ENCODE measurements at places on chromosomes 3 and 15.
A peak's percentile ranks its signal among the peaks of the same experiment; 100 is the strongest.

DNA sequence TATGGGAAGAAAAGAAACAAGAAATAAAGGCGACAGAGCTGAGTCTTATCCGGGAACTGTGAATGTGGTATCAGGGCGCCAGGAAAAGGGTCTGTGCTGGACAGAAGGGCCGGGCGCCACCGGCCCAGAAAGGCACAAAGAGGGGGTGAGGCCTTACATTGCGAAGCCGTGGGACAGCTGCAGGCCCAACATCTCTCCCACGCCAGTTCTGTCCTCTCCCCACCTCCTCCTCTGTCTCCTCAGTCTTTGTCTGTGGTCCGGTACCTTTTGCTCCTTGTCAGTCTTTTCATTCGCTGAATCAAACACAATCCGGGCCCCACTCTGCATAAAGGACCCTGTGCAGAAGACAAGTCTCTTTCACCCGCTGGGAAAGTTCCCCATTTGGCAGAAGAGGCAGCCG is 81.8 kb downstream of the LRIG1 start:
- no peak for DNase-seq

- no peak for DNase-seq
These were observed 37.1 kb downstream of the PHC3 start for GRCh38 chr3:170144437-170144843.

GRCh38 chr3:178054471-178054870 is 481.8 kb upstream of the KCNMB2 start:
- DNase-seq, result no peak

DNA sequence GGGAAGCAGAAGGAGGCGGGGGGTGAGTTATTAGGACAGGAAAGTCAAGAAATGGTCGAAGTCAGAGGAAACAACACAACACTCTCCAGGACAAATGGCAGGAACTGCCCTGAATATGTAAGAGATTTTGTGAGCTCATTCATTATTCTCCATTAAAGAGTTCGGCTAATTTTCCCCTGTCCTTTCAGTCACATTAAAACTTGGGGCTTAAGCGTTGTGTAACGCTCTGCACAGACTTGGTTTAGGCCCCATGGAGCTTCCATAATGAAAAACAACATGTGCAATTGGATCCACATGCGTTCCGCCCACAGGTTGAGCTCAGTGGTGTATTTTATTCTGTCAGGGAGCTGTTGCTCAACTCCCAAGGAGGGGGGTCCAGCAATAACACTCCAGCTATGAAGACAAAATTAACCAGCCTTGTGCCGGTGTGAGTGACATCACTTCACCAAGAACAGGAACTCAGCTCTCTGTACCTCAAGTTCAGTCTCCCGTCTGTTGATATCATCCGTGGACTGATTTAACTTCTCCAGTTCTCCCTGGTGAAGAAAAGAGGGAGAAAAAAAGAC is 2.3 kb downstream of the SH3BP5 start:
- DNase-seq, result no peak

DNA sequence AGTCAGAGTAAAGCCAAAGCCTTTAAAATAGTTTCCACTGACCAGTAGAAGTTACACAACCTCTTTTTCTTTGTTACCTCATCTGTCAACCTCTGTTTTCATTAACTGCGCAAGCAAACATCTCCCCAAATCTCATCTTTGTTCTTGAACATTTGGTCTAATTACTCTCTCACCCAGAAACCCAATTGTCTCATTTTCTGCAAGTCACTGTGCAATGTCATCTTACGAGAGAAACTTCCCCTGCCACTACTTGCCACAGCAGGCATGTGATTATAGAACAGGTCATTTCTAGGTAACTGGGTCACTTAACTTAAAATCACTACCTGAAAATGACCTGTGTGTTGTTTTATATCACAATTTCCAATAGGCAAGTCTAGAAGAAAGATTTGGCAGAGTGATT is 159.4 kb downstream of the SI start:
- DNase-seq, result no peak

DNA sequence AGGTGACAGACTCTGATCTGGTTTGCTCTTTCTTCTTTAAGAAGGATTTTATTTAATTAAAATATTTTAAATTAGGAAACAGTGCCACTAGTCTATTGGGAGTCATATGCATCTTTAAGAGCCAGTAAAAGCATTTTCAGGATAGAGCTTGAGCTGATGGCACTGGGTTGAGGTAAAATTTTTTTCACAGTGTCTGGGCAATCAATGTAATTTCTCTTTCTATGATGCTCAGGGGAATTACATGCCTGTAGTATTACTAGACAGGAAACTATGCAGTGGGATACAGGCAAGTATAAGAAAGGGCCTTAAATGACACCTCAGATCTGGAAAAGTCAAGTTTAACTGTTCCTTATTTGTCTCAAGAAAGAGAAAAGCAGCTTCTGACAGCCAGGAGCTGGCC is 76.4 kb downstream of the GAP43 start:
- no peak for DNase-seq

- DNase-seq, result no peak
These were observed 511.6 kb upstream of the MDFIC2 start for GRCh38 chr3:70824078-70824477.

GRCh38 chr15:62517541-62517940 is 352.5 kb upstream of the C2CD4B start:
- no peak for DNase-seq

GRCh38 chr15:87477737-87478686 is 778.5 kb downstream of the NTRK3 start:
- DNase-seq, result peak; percentile 72

GRCh38 chr3:40745381-40746106 is 220.8 kb downstream of the ZNF621 start:
- no peak for DNase-seq

DNA sequence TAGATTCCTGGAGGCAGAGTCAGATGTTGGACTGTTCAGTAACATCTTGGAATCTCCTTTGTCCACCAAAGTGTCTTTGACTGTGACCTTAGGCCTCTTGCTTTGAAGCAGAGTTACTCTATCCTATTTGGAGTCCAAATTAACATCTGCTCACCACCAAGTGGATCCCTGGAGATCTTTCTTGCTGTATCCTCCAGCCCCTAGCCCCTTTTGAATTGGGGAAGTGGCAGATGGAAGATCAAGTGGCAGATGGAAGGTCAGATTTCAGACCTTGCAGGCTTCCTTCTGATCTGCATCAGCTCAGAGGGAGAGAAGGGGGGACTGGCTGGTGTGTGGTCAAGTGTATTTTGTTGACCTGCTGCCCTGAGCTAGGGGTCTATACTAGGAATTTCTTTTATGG is 125.0 kb upstream of the ROPN1 start:
- DNase-seq, result no peak

DNA sequence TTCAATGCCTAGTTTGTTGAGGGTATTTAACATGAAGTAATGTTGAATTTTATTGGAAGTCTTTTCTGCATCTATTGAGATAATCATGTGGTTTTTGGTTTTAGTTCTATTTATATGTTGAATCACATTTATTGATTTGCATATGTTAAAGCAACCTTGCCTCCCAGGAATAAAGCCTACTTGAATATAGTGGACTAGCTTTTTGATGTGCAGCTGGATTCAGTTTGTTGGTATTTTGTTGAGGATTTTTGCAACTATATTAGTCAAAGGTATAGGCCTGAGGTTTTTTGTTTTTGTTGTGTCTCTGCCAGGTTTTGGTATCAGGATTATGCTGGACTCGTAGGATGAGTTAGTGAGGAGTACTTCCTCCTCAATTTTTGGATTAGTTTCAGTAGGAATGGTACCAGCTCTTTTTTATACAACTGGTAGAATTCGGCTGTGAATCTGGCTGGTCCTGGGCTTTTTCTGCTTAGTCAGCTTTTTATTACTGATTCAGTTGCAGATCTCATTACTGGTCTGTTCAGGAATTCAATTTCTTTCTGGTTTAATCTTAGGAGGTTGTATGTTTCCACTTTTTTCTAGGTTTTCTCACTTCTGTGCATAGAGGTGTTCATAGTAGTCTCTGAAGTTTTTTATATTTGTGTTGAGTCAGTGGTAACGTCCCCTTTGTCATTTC is 209.8 kb upstream of the RBMS3 start:
- no peak for DNase-seq

DNA sequence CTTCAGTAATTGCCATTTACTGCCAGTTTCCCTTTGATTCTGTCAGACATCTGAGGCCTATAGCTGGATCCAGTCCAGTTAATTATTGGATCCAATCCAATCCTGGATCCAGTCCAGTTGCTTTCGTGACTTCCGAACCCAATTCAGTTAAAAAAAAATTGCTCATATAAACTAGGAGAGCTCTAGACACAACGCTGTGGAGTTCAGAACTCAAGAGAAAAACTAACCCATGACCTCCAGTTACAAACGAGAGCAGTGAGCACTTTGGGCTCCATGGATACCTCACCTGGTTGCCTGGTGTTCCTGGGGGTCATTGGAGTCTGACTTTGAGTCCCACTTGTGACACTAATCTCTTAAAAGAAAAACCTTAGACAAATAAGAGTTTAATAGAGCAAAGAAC is 269.8 kb downstream of the THSD4 start:
- peak; percentile 23 for DNase-seq

DNA sequence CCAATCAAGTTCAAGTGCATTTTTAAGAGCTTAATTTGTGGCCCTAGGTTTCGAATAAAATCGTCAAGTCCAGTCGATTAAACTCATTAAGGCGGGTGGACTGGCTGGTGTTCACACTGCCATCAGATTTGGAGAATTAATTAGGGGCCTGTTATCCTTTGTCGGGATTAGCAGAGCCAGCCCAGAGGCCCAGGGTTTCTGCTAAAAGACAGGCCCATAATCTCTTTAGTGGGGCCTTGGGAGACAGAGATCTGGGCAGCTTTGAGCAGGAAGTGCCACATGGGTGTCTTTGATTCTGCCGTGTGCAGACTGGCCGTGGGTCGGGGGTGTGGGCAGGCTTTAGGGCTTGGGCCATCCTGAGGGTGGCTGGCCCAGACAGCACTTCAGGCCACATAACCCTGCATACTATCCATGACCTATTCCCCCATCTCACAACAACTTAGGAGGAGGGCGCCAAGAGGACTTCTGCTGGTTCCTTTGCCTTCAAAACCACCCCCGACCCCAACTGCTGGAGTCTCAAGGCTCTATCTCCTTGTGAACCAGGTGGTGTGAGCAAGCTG is 94.7 kb downstream of the PLXNA1 start:
- no peak for DNase-seq

DNA sequence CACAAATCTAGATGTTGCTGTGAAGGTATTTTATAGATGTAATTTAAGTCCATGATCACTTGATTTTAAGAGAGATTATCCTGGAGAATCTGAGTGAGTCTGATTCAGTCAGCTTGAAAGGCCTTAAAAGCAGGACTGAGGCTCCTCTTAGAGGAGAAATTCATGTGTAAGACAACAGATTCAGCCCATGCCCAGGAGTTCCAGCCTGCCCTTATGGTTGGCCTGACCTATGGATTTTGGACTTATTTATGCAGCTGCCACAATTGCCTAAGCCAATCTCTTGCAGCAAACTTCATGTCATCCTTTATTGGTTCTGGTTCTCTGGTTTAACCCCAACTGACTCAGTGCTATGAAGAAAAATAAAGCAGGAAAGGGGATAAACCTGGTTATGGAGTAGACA is 296.5 kb upstream of the RASGRP1 start:
- no peak for DNase-seq

DNA sequence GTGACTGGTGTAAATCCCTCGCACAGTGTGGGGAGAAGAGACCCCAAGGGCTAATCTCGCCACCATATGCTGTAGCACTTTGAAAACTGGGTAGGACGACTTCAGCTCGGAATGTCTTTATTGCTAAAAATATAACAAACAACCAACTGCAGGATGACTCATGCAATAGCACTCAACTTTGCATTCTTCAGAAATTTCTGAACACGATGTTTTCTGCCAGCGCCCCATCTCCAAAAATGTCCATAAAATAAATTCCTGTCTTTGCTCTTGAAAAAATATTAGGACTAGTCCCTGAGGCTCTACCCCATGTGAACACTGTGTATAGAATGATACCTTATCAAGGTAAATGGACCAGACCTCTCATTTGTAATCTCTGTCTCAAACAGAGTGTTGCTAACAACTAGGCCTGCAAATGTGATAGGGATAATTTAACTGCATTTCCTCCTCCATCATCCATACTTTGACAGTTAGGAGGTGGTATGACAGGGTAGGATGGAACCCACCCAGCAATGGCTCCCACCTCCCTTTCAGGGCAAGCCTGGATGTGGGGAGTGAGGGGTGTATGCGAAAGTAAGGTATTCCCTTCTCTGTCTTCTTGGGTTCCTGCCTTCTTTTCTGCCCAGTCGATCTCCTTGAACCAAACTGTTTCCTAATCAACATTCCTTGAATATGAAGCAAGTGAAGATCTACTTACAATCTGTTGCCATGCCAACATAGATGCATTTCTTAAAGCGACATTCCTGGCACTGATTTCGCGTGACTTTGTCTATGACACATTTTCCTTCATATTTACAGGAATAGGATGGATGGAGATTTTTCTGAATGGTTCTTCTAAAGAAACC is 201.1 kb downstream of the NR1D2 start:
- no peak for DNase-seq

DNA sequence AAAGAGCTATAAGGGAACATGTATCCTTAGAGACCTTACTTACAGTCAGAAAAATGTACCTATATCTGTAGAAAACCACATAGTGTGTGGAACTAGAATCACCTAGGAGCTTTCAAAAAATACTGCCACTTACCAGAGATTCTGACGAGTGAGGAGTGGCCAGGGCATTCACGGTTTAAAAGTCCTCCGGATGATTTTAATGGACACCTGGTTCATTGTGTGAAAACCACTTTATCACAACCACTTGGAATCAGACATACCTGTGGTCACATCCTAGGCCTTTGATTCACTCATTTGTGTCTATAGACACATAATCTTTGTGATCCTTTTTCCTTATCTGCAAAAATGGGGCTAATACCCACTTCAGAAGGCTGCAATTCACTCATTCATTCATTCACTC is 159.8 kb downstream of the MBNL1 start:
- no peak for DNase-seq

- DNase-seq, result no peak
These were observed 62.5 kb downstream of the VPS13C start for GRCh38 chr15:61997786-61998185.

GRCh38 chr15:53980021-53980420 is 1.8 kb downstream of the UNC13C start:
- DNase-seq, result no peak

- DNase-seq, result no peak
These were observed 1155.5 kb downstream of the TBL1XR1 start for GRCh38 chr3:176041812-176042211.

GRCh38 chr3:190853464-190853863 is 9.0 kb downstream of the GMNC start:
- DNase-seq, result no peak

DNA sequence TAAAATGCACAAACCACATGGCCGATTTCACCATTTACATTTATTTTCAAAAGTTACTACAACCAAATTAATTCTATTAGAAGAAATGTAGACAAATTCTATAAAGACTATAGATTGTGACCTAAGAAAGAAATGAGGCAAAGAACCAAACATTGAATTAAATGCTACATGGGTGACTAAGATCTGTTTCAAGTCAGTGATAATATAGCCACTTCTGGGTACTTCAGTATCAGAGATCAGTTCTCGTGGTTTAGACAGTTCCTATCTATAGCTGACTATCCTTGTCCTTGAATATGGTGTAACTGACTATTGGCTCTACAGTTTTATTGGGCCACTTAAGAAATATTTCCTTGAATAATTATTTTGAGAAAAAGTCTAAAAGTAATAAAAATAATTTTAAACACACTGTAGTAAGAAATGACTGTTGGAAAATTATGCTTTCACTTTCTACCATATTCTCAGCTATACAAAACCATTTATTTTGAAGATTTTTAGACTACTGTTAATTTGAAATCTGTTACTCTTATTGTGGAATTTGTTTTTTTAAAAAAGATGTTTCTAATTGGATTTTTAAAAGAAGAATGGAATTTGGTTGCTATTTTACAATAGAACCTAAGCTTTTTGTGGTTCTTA is 14.1 kb downstream of the KCNMB3 start:
- no peak for DNase-seq

GRCh38 chr3:152176241-152176640 is 92.5 kb upstream of the MBNL1 start:
- no peak for DNase-seq

All from NCI-H774 (cell line).